ENCODE measurements at places on chromosomes 2 and 18. TPM values are rescaled to one million over a fixed set of nuclear protein-coding genes. Genes with fewer than 3 reads are reported as not detected.

The MC2R gene
- total RNA-seq = not detected

The ALPG gene
- total RNA-seq = not detected

- DNase-seq = no peak
Measured at GRCh38 chr2:176089843-176090395, 2.6 kb upstream of the HOXD13 start.

- no peak for DNase-seq
Measured at GRCh38 chr2:16729335-16729734, 63.7 kb upstream of the CYRIA start.

DNA sequence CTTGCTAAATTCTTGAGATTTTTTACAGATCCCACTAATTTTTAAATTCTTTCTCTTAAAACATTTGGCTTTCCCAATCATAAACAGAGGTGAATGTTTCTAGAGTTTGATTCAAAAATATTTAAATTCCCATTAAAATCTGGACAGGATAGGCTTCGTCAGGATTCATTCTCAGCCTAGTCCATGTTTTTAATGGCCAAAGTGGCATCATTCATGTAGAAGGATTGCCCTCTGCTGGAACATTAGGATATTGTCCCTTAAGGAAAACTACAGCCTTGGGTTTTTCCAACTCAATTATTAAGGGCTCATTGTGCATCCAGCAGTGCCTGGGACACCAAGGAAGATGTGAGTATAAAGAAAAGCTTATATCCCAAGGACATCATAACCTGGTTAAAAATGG is 71.7 kb downstream of the TPGS2 start:
- peak; percentile 31 for DNase-seq

GRCh38 chr18:66795051-66795450 is 191.2 kb upstream of the CDH19 start:
- no peak for DNase-seq

DNA sequence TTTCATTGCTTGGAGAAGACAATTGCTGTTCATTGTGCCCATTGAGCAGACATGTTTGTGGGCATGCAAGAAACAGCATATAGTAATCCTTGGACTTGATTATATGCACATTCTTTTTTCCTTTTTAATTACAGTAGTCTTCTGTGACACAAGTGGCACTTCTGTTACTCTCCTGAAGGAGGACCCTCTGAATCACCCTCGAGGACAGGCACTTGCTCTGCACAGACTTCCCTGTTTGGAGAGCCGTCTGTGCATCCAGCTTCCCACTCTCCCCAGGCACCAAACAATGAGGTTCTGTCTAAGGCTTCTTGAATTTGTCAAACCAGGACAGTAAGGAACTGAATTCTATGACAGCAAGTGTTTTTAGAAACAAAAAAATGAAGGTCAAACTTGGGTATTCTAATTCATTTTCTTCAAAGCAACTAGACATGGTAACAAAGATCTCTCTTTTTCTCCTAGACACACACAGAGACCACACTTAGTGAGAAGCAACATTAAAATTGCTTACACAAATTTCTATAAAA is 844.6 kb upstream of the ID2 start:
- no peak for DNase-seq

DNA sequence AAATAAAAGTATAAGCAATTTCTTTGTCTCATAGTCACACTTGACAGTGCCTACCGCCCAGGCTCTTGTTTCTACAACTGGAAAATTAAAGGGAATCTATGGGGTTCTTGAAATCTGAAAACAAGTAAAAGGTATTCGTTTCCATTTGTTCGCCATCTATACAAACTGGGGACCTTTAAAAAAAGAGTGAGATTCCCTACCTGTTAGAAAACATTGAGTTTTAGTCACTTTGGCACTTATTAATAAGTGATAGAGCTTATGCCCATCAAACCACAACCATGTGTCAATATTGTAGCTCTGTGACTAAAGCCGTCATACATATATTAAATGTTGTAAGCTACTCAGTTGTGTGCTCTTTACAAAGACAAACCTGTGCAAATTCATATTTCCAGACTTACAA is 13.2 kb downstream of the FN1 start:
- DNase-seq = no peak

The TMEM214 gene
- 42.7 TPM for total RNA-seq

The CD302 gene
- 2.3 TPM for total RNA-seq

GRCh38 chr2:232349546-232349945 is 29.0 kb upstream of the ALPP start:
- no peak for DNase-seq

GRCh38 chr2:146916914-146917313 is 927.9 kb upstream of the ACVR2A start:
- DNase-seq = no peak

The C1QL2 gene
- total RNA-seq = not detected

DNA sequence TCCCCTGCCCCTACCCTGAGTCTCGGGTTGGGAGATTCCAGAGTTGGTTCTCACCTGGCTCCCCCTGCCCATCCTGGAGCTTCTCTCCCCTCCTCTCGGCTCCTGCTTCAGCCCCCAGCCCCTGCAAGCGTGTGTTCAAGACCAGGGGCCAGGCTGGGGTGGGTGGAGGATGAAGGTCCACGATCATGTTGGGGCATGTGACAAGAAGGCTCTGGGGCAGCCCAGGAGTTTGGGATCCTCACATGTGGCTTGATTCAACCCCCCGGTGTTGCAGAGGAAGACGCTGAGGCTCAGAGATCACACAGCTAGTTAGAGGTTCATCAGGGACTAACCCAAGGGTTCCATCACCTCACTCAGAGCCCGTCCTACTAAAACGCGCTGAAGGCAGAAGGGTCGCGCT is 14.2 kb upstream of the TUBB6 start:
- no peak for DNase-seq

DNA sequence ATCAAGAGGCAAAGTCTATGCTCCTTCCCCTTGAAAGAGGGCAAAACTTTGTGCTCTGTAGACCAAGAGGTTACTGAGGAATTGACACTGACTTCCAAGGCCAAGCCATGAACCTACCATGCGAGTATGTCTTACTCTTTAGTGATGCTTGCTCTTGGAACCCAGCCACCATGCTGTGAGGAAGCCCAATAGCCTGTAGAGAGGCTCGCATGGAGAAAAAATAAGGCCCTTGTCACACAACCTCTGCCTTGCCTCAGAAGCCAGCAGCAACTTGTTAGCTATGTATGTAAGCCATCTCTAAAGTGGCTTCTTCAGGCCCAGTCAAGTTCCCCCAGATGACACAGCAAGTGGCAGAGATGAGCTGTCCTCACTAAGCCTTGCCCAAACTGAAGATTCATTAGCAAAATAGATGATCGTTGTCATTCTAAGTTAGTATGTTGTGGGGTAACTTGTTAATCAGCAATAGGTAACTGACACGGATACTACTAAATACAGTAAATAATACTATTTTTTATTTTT is 66.1 kb upstream of the RGPD5 start:
- DNase-seq = no peak

The ARHGAP28 gene
- total RNA-seq = 3.6 TPM

The MC4R gene
- total RNA-seq = not detected

DNA sequence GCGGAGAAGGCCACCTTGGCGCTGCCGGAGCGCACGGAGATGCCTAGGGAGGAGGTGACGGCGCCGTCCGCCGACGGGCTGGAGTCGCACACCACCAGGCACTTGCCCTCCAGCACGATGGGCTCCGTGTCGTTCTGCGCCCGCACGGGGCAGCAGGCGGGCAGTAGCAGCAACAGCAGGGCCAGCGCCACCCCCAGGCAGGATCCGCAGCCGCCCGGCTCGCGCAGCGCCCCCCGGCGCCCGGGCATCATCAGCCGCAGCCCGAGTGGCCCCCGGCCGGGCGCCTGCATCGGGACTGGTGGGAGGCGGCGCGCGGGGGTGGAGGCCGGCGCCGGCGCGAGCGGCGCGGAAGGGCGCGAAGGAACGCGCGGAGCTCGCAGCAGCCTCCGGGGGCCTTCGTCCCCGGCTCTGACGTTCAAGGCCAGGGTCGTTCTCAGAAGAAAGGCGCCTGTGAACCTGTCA is 2.2 kb downstream of the CBLN2 start:
- DNase-seq = no peak

The LYG1 gene
- not detected for total RNA-seq

GRCh38 chr2:95061601-95062183 is 36.2 kb downstream of the MAL start:
- no peak for DNase-seq

The DNER gene
- 14.3 TPM for total RNA-seq

DNA sequence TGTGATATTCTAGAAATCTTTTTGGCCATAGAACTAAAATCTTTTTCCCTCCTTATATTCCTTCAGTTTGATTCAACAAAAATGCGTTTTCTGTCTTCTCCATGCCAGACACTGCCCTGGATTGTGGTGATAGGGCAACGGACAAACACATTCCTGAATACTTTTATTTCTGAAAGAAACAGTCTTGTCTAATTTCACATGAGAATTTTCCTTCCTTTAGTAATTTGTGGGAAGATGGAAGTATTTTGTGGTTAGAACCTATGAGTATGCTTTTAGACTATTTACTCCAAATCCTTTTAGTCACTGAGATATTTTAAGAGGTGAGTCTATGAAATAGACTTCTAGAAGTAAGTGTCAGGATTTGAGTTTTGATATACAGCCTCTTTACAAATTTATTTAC is 49.6 kb downstream of the COL5A2 start:
- DNase-seq = peak; percentile 51

The POU3F3 gene
- total RNA-seq = 6.5 TPM

The GCKR gene
- total RNA-seq = 0.29 TPM

All from Daoy (cell line).